Lower lobe of right lung (tissue), 2 donors: ENCODE measurements at places on chromosomes 11 and 22.

- no peak for DNase-seq
- H3K27ac ChIP-seq: no peak overlapping the region
- no peak overlapping the region for H3K4me3 ChIP-seq
- no peaks in the 10 kb centered on the region for H3K27me3 ChIP-seq
- H3K36me3 ChIP-seq: peaks cover 44% of the 10 kb centered on the region
Observed at GRCh38 chr22:27874185-27874584, 44.9 kb downstream of the PITPNB start.

- DNase-seq: no peak
- H3K27ac ChIP-seq: no peak overlapping the region
- H3K4me1 ChIP-seq: no peaks in the 10 kb centered on the region
- no peak overlapping the region for H3K4me3 ChIP-seq
- no peaks in the 10 kb centered on the region for H3K36me3 ChIP-seq
- H3K27me3 ChIP-seq: no peaks in the 10 kb centered on the region
Observed at GRCh38 chr11:104736502-104736901, 161.8 kb downstream of the CASP12 start.

DNA sequence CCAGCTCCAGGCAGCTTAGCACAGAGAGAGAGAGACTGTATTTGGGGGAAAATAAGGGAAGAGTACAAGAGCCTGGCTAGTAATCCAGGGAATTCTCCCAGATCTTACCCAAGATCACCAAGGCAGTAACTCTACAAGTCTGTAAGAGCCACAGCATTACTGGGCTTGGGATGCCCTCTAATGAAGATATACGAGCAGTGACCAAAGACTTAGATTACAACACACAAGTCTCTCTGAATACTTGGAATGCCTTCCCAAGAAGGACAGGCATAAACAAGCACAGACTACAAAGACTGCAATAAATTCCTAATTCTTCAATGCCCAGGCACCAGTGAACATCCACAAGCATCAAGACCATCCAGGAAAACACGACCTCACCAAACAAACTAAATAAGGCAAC, 17.7 kb downstream of the DNAJC24 start:
- DNase-seq: no peak
- no peaks in the 10 kb centered on the region for H3K36me3 ChIP-seq
- no peak overlapping the region for H3K4me3 ChIP-seq
- no peaks in the 10 kb centered on the region for H3K27me3 ChIP-seq

DNA sequence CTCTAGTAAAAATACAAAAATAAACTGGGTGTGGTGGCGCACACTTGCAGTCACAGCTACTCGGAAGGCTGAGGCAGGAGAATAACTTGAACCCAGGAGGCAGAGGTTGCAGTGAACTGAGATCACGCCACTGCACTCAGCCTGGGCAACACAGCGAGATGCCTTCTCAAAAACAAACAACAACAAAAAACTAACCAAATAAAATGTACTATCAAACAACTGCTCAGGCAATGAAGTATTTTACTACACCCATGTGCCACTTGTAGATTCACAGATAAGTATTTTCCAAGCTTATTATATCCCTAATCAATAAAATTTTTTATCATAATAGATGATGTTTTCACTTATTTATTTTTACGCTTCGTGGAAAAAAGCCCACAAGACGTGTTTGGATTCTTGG, 924 bp downstream of the C11orf65 start:
- H3K27me3 ChIP-seq: no peaks in the 10 kb centered on the region
- H3K4me3 ChIP-seq: peak overlapping the region; percentile 65
- H3K27ac ChIP-seq: peak overlapping the region; percentile 99
- no peak for DNase-seq
- H3K4me1 ChIP-seq: peaks cover 7% of the 10 kb centered on the region

DNA sequence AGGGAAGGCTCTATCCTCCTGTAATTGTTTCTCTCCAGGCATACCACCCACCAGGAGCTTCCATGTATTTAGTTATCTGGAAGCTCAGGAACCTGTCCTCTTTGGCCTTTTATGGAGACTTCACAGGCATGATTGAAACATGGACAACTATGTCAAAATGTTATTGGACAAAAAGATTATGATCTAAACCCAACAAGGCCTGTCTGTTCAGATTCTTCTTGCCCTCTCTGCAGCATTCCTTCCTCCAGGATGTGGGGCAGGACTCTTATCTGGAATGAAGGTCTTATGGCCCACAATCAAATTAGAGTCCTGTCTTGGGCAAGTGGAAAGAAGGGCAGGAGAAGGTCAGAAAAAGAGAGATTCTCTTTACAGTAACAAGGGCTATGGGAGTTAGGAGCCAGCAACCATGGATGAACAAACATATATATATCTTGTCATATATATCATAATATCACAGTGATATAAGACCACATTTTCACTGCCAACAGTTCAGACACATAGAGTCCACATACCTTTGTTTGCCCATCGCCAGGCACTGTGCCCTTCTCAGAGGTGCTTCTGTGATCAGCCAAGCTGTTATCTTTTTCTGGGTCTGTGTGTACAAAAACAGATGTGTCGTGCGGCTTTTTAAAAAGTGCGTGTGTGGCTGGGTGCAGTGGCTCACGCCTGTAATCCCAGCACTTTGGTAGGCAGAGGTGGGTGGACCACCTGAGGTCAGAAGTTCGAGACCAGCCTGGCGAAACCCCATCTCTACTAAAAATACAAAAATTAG, 42.5 kb upstream of the SUSD2 start:
- H3K4me1 ChIP-seq: peaks cover 45% of the 10 kb centered on the region
- no peaks in the 10 kb centered on the region for H3K27me3 ChIP-seq
- no peak overlapping the region for H3K4me3 ChIP-seq
- DNase-seq: no peak

- no peaks in the 10 kb centered on the region for H3K27me3 ChIP-seq
- peak; percentile 94 for DNase-seq
- peaks cover 35% of the 10 kb centered on the region for H3K4me1 ChIP-seq
- peak within 1 kb of the TSS; percentile 97 for H3K27ac ChIP-seq
- peak within 1 kb of the TSS; percentile 95 for H3K4me3 ChIP-seq
Observed at GRCh38 chr11:69048694-69049489, at the start of gene TPCN2. TSS of gene TPCN2 (plus strand) at chr11:69048932. CDS start at chr11:69048998, 66 bp downstream.

- no peaks in the 10 kb centered on the region for H3K4me1 ChIP-seq
- H3K27ac ChIP-seq: no peak overlapping the region
- no peaks in the 10 kb centered on the region for H3K27me3 ChIP-seq
- DNase-seq: no peak
Observed at GRCh38 chr11:61881397-61881796, 9.9 kb downstream of the FADS3 start.
